Activated CD4-positive, CD25-positive, alpha-beta regulatory T cell treated with anti-CD3 and anti-CD28 coated beads, Interleukin-2, amount 50 U/mL, for 24 hours (primary cell): ENCODE measurements at places on chromosomes 6 and 20.

DNA sequence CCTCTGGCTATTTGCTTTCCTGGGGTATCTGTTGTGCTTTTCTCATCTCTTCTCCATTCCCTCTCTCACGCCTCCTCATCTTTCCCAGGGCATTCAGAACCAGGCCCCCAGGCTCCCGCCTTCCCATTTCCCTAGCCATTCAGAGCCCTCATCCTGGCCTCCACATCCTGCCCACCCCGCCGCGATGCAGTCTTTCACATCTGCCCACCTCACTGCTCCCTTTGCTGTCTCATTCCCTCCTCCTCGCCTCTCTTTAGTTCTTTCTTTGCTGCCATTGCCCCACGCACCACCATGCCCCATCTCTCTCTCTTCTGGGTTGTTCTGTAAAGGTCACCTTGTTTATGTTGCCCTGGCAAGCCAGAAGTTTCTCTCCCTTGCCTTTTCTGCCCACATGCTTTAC is 10.6 kb upstream of the AAR2 start:
- no peak for ATAC-seq

GRCh38 chr6:124436803-124437202 is 525.4 kb upstream of the RNF217 start:
- no peak for ATAC-seq

GRCh38 chr20:25274891-25275812 is 27.3 kb downstream of the PYGB start:
- ATAC-seq: no peak

DNA sequence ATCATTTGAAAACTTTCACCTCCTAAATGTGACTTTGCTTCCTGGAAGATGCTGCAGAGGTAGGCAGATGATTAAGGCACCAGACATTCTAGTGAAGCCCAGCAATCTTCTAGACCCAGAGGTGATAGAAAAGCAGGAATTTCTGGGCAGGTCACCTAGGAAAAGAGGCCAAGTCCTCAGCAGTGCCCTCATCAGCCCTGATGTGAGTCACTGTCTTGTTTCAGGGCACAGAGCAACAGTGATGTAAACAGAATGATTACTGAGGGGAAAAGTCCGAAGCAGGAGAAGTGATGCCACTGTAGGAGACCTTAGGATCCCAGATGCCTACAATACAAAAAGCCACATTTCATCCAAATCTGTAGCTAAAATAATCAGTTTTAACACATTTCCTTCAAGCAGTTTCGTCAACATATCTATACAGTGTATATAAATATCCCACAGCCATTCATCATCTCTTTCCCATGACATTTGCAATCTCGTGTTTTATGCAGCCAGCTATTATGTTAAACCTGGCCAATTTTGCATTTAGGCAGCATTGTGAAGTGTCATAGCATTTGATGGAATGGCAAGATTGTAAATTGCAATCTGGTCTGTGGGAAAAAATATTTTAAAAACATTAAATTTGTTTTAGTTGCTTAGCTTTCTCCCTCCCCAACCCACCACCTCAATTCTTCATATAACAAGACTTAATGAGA is 401.2 kb upstream of the RNF217 start:
- ATAC-seq: no peak

DNA sequence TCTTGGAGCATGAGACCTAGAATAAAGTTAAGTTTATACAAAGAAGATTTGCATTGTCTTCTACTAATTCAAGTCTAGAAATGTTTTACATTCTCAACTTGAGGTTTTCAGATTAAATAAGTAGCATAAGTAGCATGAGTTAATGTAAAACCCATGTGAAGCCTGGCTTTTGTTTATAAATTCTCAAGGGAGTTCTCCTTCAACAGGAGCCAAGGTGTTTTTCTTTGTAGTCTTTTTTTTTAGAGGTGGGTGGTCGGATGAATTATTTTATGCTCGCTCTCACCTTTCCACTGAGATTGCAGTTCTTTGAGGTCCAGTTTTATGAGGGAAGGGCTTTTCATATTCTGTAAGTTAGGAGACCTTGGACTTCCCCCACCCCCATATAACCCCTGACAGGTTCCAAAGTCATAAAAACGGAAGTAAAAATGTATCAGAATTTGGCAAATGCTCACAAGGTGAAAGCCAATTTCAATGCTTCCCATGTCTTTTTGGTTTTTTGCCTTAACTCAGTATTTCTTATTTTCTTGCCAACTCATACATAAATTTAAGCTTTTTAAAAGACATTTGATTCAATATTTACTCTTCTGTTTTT is 244.3 kb upstream of the ASCC3 start:
- ATAC-seq: no peak

- no peak for ATAC-seq
Observed at GRCh38 chr20:23143098-23143497, 57.0 kb upstream of the CD93 start.

DNA sequence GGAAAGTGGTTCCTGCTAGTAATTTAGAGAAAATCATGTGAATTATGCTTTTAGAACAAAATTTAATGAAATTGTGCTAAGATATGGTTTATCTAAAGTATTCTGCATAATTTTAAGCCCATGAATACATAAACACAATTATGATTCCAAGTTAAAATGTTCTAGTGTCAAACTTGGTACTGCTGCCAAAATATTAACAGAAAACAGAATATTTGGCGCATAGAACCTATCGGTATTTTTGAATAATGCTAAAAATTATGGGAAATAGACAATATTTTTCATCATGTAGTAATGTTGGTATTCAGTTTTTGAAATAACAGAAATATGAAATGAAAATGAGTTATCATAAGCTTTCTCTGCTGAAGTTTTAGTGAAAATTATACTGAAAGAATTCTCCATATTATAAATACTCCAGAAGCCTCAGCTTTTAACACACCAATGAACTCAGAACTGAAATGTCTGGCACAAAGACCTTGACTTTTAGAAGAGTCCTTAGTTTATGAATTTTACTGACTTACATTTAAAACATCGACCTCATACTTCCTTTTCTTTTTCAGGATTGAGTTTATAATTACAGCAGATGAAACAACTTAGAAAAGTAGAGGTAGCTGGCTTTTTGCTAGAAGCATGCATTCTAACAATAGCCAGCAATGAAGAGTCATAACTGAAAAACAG is 1192.3 kb upstream of the GJE1 start:
- ATAC-seq: no peak

GRCh38 chr6:90446164-90446563 is 140.7 kb downstream of the MAP3K7 start:
- no peak for ATAC-seq

- no peak for ATAC-seq
Observed at GRCh38 chr6:13573669-13574110, 711 bp upstream of the SIRT5 start.

DNA sequence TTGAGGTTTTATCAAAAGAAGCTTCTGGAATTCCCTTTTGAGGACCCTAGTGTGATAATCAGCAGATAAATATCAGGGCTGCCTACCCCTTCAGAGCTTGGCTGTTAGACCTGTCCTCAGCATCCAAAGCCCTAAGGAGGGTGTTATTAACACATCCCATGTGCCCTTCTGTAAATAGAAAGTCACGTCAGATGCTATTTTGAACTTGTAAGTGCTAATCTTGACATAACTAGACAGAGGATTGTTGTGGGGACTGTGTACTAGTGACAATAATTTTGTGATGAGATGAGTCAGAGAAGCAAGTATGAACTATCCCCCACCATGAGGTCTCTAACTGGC is 4.9 kb upstream of the LAMA4 start:
- no peak for ATAC-seq

DNA sequence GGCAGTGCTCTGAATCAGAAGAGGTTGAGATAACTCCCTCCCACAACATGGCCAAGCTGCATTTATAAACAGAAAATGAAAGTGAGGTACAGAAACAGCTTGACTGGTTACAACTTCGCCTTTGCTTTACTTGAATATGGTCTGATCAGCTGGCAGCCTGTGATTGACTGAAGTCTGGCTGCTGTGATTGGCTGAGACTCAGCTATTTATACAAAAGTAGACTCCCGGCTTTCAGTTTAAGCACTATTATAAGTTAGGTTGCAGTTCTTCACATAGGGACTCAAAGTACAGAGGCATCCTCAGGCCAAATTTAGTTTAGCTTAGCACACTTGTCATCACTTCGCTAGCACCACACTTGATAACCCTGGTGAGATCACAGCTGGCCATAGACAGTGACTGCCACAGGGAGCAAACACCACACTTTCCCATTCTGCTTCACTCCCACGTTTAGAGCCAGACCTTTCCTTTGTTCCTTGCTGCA is 362.6 kb downstream of the EPM2A start:
- peak; percentile 59 for ATAC-seq

DNA sequence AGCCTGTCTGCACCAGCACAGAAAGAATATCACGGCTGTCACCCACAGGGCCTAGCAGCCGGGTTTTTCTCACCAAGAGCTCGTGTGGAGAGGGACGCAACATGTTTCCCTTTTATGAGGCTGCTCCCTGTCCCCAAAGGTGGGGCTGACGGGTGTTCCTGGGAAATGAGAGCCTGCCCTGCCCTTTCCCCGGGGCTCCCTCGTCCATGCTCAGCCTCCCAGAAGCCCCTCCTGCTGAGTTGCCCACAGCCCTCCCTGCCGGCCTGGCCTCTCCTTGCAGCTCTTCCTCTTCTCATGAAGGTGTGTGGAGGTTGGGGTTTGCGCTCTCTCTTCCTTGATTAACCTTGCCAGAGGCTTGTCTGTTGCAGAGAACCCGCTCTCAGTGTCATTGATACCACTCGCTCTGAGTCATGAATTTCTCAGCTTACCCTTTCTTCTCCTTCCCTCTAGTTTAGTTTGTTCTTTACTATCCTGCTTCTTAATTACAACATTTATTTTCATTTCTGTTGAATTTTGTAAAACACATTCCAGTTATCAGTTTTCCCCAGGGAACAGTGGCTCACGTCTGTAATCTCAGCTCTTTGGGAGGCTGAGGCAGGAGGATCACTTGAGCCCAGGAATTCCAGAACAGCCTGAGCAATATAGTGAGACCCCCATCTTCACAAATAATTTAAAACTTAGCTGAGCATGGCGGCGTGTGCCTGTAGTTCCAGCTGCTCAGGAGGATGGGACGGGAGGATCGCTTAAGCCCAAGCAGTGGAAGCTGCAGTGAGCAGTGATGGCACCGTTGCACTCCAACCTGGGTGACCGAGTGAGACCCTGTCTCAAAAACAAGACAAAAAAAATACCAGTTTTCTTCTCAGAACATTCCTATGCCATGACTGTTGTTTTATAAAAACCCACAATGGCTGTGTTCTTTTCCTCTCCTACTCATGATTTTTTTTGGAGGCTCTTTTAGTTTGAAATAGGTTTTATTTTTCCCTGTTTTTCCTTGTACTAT is 103.8 kb downstream of the TMEM242 start:
- no peak for ATAC-seq

DNA sequence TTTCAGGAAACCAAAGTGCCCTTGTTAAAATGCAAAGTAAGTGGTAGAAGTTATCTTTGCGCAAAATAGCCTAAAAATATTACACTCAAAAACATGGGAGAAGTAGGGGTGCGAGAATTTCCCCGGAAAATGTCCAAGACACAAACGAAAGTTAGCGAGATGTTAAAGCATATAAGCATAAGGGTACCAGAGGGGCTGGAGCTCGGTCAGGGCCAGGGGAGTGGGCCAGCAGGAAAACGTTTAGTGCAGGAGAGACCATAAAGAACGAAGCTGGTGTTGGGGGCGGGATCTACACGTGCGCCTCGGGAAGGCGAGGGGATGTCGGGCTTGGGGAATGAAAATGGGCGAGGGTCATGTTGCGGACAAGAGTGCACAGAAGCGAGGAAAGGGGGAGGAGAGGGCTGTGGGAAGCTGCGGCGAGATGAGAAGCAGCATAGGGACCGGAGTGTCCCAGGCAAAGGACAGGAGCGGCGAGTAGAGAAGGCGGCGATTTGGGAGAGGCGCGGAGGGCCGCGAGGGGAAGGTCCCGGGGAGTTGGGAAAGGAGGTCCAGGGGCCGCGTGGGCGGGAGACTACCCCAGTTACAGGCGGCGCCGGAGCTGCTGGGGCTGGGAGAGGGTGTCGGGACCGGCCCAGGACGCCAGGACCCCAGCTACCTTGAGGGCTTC is 600 bp downstream of the XPO5 start:
- ATAC-seq: no peak

GRCh38 chr6:15001326-15001910 is 244.5 kb upstream of the JARID2 start:
- ATAC-seq: no peak

GRCh38 chr6:37323580-37323979 is 30.2 kb upstream of the RNF8 start:
- no peak for ATAC-seq

- peak; percentile 33 for ATAC-seq
Observed at GRCh38 chr6:111871207-111871606, 2.0 kb downstream of the FYN start.

- ATAC-seq: no peak
Observed at GRCh38 chr6:159645640-159646039, 47.4 kb downstream of the SOD2 start.

GRCh38 chr20:23625236-23625964 is 12.4 kb downstream of the CST3 start:
- no peak for ATAC-seq

DNA sequence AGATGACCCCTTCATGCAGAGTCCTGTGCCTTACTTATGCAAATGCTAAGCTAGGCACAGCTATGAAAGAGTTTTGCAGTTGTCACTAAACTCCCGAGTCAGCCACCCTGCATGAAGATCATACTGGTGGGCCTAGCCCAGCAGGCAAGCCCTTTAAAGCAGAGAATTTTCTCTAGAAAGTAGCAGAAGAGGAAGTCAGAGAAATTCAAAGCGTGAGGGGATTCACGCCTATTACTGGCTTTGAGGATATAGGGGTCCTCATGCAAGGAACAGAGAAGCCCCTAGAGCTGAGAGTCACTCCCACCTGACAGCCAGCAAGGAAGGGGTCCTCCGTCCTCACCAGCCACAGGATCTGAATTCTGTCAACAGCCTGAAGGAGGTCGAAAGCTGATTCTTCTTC is 54.6 kb downstream of the MYB start:
- ATAC-seq: no peak

DNA sequence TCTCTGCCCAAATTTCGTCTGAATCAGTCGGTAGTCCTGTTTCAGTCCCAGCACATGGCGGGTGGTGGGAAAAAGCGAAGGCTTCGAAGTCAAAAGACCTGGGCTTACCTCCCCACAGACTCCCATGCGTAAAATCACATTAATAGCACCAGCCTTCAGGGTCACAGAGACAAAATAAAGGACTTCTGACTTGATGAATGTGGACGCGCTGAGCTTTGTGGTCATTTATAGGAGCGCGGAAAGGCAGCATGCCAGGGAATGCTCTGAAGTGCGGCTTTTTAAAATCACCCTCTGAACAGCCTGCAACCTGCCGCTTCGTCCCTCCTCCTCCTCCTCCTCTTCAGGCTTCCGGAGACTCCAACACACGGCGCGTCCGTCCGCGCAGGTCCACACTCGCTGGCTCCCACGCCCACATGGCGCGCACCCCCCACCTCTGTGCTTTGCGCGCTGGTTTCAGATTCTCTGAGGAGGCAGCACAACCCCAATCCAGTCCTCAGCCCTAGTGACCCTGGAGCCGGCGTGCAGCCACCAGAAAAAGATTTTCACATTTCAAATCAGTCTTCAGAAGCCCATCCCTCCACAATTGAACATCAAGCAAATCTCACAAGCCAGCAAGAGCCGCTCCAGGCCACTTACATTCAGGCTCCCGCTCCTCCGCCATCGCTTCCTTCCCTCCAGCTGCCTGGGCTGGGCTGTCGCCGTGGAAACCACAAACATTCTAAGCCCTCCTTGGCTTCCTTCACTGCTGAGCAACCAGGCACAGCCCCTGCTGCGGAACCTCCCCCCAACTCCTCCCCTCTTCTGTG is at the start of gene C6orf118:
TSS of gene C6orf118 (minus strand) at position 680 of the 806 bp plus-strand sequence. CDS start at position 661, 19 bp downstream.
- ATAC-seq: no peak
